ENCODE measurements at places on chromosomes 5 and 9. TPM values are rescaled to one million over a fixed set of nuclear protein-coding genes. Genes with fewer than 3 reads are reported as not detected.

Gene CCL21
- not detected for total RNA-seq

Gene WNK2
- 30.7 TPM for total RNA-seq

Gene SPATA31E1
- total RNA-seq = not detected

Gene PTGER4
- total RNA-seq = 5.5 TPM

Gene PPP2R2B
- total RNA-seq = 134 TPM

Gene DNAI1
- 4.4 TPM for total RNA-seq

Gene PCDHA2
- 10.4 TPM for total RNA-seq

Gene BARHL1
- 0.69 TPM for total RNA-seq

Gene IL3
- not detected for total RNA-seq
